CD4-positive, alpha-beta memory T cell (primary cell): ENCODE measurements at places on chromosomes 6 and 20.

DNA sequence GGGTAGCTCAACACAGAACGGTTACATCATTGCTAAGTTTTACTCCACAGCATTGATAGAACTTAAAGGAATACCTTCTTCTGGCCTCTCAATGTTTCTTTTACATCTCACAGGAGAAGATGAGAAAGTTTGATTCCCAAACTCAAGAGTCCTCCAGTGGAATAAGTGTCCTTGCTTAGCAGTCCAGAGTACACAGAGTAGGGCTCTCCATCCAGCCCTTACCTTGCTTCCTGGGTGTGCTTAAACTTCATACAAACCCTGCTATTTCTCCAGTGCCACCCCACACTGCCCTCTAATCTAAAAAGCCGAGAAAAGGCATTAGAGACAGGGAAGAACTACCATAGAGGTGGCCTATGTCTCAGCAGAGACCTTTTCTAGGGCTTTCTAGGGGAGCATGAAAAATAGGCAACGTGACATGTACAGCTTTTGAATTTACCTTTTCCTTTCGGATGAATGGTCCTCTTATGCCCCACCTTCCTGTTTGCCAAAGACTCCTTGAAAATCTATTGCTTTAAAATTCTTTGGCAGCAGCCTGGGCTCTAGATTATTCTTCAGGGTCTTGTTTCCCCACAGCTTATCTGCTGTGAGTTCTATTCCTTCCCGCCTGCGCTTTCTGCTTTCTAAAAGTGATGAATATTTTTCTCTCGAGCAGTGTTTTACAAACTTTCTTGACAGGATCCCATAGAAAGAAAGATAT lies 12.1 kb downstream of the ADGRF1 start:
- DNase-seq: no peak

DNA sequence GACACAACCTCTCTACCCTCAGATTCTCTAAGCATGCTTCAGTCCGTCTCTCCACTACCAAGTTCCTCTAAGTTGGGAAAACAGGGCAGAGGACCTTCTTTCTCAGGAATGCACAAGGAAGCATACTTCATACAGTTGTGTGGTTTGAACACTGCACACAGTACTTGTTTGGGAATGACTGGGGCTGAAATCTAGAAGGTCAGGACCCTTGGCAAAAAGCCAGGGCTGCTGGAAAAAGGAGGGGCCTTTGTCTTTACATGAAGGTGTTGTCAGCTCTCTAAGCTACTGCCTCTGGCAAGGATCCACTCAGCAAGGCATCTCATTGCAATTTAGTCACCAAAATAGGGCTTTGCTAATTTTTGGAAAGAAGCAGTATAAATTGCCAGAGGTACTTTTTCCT lies 20.7 kb upstream of the HEY2 start:
- no peak for DNase-seq

GRCh38 chr6:42025066-42025844 lies 25.1 kb upstream of the TAF8 start:
- DNase-seq: no peak

- no peak for DNase-seq
These were observed 234.1 kb upstream of the PMEPA1 start for GRCh38 chr20:57943950-57944349.

GRCh38 chr6:106477790-106478189 lies 117.3 kb downstream of the CRYBG1 start:
- no peak for DNase-seq

DNA sequence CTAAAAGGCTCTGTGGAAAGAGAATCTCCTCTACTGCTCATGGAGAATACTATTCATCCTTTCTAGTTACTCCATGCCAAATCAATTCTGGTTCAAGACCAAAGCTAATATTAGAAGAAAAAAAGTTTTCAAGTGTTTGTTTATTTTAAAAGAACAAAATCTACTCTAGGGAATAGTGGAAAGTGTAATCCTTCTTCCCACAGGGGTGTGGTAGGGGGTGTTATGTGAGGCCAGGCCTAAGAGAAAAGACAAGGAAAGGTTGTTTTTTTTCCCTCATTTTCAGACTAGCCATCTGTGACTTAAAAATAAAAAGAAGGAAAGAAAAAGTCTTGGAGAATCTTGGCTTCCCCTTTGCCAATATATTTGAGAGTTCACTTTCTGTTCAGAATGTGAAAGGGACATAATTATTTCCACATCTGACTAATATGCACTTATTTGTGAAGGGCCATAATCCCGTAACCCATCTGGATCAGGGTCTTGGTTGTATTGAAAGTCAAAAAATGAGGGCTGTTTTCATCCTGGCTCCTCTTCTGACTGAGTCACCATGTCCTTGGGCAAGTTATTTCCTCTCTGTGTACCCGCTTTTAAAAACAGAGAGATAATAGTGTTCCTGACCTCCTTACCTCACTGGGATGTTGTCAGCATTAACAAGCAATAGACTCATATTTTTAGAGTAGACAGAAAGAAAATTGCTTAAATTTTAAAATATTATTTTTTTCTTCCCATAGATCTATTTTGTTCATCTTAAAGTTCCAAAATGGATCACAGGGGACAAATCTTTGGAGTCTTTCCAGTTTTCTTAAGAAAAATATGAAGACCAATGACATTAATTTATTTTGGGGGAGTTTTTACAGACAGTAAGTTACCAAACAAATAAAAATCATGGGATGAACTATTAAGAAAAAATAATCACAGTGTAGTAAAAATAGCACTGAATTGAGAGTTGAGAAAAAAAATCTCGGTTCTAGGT lies 233.7 kb downstream of the IBTK start:
- no peak for DNase-seq

DNA sequence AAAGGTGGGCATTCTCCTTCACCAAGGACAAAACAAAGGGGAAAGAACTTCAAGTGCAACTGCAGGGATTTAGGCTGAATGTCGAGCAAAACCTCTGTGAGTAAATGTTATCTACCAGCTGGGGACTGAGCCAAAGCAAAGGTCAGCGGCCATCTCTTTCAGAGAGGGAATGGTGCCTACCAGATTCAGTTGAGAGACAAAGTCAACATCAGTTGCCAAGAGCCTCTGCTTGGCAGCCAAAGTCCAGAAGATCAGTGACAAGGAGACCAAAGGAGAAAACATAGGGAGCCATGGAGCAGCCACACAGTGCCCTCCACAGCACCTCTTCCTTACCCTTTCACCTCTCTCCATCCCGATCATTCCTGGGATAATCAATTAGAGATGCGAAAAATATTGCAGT lies 472.5 kb downstream of the KIF16B start:
- DNase-seq: no peak

GRCh38 chr6:49118478-49118877 lies 344.6 kb downstream of the MMUT start:
- no peak for DNase-seq

DNA sequence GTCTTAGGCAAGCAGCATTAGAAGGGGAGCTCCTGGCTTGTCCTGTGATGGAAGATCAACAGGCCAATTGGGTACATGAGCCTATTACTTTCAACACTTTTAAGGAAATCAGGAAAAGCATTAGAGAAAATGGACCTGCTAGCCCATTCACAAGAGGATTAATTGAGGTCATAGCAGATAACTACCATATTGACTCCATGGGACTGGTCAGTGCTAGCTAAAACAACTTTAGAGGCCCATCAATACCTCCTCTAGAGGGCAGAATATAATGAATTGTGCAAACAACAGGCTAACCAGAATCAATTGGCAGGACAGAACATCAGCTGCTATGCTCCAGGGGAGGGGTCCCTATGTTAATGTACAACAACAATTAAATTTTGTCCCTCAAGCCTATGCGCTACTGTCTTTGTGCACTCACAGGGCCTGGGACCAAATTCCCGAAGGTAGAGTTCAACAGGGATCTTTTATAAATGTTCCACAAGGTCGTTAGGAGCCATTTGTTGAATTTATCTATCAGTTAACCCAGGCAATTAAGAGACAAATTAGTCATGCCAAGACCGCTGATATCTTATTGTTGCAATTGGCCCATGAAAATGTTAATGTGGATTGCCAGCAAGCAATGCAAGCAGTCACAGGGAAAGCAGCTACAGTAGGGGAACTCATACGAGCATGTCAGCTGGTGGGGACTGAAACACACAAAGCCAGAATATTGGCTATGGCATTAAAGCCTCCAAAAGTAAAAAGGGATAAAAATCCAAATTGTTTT lies 106.6 kb upstream of the BTN3A2 start:
- no peak for DNase-seq

DNA sequence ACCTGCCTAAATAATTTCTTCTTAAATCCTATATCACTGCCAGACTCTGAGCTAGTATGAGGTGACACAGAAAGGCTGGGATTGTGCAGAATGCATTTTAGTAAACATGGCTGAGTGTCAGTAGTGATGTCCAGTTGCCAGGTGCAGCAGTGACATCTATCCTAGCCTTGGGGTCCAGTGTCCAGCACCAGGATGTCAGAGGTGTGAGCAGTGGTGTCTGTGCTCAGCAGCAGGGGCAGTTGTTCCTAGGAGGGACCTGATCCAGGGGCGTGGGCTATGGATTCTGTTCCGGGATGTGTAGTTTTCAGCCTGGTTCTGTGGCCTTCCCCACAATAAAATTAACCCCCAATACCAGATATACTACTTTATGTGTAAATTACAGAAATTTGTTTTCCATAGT lies 6.0 kb downstream of the HLA-C start:
- DNase-seq: no peak

GRCh38 chr6:108714766-108715414 lies 133.3 kb upstream of the ARMC2 start:
- DNase-seq: no peak

DNA sequence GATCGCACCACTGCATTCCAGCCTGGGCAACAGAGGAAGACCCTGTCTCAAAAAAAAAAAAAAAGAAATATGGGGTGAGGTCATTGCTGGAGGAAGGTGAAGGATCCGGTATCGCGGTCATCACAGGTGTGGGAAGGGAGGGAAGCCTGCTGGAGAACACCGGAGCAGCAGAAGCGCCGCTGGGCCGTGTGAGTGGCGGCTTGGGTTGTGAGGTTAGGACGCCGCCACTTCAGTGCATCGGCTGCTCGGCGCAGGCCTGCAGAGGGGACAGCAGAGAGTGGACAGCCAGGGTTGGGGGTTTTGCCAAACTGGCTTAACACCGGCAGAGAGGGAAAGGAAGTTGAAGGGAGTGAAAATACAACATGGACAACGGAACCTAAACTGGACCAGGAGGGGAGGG lies 5.4 kb downstream of the TLDC2 start:
- no peak for DNase-seq

DNA sequence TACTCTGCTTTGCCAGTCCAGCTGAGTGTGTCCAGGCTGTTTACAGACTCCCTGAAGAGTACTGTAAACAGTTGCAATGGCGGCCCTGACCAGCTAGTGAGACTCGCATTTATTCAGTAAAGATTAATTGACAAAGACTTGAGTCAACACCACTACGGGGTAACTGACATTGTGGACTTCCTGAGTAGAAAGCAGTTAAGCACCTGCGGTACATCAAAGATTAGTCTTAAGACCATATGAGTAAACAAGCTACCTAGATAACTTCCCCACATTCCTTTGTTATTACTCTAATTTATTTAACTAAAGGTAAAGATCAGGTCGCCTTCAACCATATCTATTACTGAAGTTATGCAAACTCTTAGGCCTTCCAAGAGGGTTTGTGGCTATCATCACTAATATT lies 12.6 kb downstream of the VPS52 start:
- no peak for DNase-seq

DNA sequence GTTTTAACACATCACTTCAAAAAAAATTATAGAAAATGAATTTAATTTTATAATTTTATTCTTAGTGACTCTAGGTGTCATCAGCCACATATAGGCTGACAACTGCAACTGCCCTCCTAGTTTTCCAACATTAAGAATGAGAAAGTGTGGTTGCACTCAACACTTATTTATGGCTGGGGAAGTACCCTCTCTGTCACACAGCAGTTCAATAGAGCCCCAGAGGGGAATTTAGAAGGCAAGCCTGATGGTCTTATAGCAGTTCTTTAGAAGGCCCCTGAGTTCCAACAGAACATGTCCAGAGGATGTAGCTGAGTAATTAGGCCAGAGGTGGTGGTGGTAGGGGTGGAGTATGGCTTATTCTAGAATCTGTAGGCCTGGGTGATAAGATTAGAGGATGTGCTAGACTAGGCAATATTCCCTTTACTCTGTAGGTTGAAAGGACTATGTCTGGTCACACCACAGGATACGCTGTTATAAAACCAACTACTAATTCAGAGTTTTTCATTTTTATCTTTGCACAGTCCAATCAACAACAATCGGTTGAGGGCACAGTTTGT lies 226.5 kb upstream of the CITED2 start:
- DNase-seq: no peak

GRCh38 chr20:15857173-15857784 lies 716.0 kb downstream of the KIF16B start:
- no peak for DNase-seq
